ENCODE measurements at places on chromosomes 2 and 18. TPM values are rescaled to one million over a fixed set of nuclear protein-coding genes. Genes with fewer than 3 reads are reported as not detected.

CRYGC gene
- total RNA-seq, result not detected

ATP6V1B1 gene
- total RNA-seq, result 6.5 TPM

SNED1 gene
- total RNA-seq, result 5.0 TPM

NEB gene
- 2.5 TPM for total RNA-seq

SULT1C2 gene
- total RNA-seq, result not detected

GKN2 gene
- not detected for total RNA-seq

ACMSD gene
- not detected for total RNA-seq

NEU2 gene
- total RNA-seq, result not detected

KCNK3 gene
- total RNA-seq, result 0.31 TPM

PLEK gene
- total RNA-seq, result not detected

MERTK gene
- total RNA-seq, result 18.4 TPM

MROH2A gene
- 0.92 TPM for total RNA-seq

RIT2 gene
- total RNA-seq, result not detected

C2orf72 gene
- total RNA-seq, result not detected

ELMOD3 gene
- 16.4 TPM for total RNA-seq

MPPE1 gene
- total RNA-seq, result 18.4 TPM

NAB1 gene
- total RNA-seq, result 29.8 TPM

FZD7 gene
- total RNA-seq, result 15.1 TPM

EVX2 gene
- 0.70 TPM for total RNA-seq

ABCB6 gene
- total RNA-seq, result 101 TPM

SULT1C4 gene
- total RNA-seq, result not detected

ASXL2 gene
- 32.8 TPM for total RNA-seq

KCNS3 gene
- total RNA-seq, result 12.7 TPM

LDAH gene
- 27.4 TPM for total RNA-seq

ANKRD30B gene
- not detected for total RNA-seq

FAM110C gene
- 2.6 TPM for total RNA-seq

CTAGE1 gene
- not detected for total RNA-seq

PTPRN gene
- not detected for total RNA-seq

CEBPZOS gene
- 56.9 TPM for total RNA-seq

ZNF521 gene
- not detected for total RNA-seq

TPO gene
- not detected for total RNA-seq

APCDD1 gene
- 333 TPM for total RNA-seq

DDX1 gene
- total RNA-seq, result 152 TPM

G6PC2 gene
- total RNA-seq, result not detected

FEV gene
- 12.6 TPM for total RNA-seq

CRYBA2 gene
- 1.3 TPM for total RNA-seq

All from A673 (cell line).